ENCODE measurements at places on chromosomes 13 and 19.
A peak's percentile ranks its signal among the peaks of the same experiment; 100 is the strongest.

DNA sequence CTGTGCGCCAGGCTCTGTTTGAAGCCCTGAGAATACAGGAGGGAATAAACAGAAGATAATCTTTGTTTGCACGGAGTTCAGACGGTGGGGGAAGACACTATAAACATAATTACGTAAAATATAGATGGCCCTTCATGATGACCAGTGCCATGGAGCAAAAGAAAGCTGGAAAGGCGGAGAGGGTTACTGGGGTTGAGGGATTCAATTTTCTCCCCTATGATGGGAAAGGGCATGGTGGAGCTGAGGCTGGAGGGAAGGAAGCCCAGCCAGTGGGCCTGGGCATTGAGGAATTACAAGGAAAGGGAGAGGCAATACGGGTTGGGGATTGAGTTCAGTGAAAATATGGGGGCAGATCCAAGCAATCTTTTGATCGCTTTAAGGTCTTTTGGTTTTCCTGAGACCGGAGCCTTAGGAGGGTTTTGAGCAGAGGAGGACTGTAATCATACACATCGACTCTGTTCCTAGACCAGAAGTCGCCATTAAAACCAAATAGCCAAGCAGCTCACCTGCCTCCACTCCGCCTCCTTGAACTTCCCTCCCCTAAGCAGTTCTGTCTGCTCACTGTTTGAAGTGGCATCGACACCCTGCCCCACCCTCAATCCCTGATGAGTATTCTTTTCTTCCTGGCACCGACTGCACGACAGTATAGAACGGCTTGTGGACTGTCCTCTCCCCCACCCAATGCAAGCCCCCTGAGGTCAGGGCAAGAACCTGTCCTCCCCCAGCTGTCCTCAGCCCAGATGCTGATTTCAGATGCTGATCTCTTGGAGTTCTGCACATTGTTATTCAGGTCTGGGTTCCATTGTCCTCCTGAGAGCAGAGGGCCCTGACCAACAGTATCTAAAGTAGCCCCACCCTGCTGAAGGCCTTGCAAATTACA is 813 bp upstream of the ZNF296 start:
- no peak for DNase-seq

DNA sequence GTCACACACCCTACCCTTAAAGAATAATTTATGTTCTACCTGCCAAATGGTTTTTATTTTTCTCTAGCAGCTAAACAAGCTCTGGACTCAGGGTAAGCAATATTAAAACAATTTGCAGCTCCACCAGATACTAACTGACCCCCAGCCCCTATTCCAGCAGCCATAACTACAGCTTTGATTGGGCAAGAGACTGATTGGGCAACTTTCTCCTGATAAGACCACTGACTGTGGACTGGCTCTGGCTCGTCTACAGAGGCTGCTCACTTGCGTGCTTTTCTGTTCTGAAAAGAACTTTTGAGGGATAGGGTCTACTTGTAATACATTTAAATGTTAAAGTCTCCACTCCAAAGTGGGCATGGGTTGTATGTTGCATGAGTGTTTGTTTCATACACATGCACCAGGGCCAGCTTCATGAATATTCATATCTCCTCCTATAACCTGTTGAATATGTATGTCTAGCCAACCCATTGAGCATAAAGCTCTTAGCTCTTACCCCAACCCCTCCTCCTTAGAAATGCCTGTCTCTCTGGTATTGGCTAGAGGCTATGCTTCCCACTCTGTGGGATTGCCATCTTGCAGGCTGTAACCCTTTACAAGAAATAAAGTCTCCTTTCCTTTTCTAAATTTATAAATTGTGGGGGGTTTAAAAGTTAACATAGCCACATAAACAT is 19.9 kb downstream of the OR7A5 start:
- DNase-seq = no peak

DNA sequence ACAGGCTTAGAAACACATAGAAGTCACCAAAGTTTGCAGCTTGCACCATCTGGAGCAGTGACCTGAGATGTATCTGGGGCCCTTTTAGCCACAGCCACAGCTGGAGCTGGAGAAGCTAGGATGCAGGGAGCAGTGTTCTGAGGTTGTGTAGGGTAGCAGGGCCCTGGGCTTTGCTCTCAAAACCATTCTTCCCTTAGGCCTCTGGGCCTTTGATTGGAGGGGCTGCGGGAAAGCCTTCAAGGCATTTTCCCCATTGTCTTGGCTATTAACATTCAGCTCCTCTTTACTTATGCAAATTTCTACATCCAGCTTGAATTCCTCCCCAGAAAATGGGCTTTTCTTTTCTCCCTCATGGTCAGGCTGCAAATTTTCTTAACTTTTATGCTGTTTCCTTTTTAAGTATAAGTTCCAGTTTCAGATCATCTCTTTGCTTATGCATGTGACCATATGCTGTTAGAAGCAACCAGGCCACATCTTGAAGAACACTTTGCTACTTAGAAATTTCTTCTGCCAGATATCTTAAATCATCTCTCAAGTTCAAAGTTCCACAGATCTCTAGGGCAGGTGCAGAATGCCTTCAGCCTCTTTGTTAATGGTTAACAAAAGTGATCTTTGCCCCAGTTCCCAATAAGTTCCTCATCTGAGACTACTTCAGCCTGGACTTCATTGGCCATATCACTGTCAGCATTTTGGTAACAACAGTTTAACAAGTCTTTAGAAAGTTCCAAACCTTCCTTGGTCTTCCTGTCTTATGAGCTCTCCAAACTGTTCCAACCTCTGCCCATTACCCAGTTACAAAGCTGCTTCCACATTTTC is 48.5 kb downstream of the NBEA start:
- DNase-seq = no peak

DNA sequence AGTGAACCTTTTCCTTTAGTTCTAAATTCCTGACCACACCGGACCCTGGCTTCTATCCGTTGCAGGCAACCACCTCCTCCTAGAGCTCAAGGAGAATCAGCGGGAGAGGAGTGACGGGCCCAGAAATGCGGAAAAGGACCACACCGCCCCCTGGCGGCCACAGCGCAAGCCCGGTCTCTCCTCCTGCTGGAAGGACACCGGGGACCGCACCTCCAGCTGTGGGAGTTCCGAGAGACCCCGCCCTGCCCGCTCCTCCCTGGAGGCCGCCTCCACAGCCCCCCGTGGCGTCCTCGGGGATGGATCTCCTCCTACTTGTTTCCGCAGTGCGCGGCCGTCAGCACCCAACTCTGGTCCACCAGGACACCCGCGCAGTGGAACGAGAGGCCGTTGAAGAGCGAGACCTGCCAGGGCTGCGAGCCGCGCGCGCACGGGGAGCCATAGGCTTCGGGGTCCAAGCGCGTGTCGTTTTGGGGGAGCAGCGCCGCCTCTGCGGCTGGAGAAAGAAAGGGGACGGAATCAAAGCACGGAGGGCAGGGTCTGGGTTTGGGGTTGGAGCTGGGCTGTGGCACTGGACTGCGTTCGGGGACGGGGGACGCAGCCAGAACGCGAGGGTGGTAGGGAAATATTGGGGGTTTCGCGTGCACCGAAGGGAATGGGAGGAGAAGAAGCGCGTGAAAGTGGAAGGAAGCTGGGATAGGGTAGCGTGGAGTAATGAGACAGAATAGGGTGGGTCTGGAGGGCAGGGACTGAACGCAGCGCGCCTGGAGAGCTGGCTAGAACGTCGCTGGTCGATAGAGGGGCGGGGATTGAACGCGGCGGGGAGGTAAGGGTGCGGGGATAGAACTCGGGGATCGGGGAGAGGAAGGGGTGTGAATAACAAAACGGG is 2.5 kb downstream of the KLK10 start:
- peak; percentile 69 for DNase-seq

DNA sequence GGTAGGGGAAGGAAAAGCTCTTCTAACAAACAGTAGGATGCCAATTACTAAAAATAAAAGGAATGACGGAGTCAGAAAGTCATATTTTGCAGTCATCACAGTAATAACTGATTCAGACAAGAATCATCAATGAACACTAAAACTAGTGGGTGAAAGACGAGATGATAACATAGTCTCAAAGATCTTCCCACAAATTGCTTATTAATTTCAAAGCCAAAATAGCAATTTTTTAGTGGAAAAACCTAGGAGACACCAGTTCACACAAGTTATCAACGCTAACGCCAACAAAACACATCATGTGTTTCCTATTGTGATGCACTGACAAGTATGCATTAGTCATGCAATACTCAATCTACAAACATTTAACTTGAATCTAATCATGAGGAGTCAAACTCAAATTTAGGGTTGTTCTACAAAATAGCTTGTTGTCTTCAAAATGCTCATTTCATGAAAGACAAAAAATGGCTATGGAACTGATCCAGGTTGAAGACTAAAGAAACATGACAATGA is 18.6 kb downstream of the ZNF233 start:
- DNase-seq = no peak

DNA sequence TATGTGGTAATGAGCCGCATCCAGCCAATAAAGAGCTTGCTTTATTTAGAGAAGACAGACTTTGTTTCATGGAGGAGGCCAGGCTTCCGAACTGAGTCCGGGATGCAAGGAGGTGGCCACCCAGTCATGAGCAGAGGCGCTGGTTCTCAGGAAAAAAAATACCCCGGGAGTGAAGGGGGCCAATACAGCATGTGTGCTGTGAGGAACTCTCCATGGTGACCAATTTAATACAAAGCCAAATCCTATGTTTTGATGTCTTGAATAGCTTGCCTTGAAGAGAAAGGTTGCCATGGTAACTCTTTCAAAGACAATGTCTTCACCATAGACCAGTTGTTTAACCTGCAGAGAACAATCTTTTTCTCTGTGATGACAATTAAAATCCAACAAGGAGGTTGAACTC is 43.4 kb upstream of the PDCD5 start:
- DNase-seq = no peak

DNA sequence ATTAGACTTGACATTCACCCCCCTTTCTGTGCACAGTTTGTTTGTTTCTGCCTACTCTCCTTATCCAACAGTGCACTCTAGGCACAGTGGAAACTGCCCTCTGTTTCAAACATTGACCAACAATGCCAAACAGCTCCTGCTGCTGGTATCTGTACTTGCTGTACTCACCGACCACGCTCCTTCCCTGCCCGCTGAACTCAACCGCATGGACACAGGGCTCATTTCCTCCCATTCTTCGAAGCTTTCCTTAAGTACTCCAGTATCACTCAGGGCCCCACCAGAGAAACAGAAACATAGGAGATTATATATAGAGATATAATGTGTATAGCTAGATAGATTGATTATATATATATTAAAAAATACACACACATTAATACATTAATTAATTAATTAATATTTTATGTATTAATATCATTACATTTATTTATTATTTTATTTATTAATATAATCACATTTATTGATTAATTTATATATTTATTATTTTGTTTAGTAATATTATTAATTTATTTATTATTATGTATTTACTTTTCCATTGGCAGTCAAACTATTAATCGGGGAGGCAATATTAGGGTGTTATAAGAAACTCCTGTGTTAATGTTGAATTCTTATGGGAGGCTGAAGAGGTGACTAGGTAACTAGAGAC is 1528.2 kb downstream of the EFNB2 start:
- DNase-seq = no peak

GRCh38 chr19:15274477-15274876 is 42.2 kb upstream of the EPHX3 start:
- DNase-seq = no peak

GRCh38 chr19:31648347-31648746 is 299.1 kb upstream of the TSHZ3 start:
- no peak for DNase-seq

DNA sequence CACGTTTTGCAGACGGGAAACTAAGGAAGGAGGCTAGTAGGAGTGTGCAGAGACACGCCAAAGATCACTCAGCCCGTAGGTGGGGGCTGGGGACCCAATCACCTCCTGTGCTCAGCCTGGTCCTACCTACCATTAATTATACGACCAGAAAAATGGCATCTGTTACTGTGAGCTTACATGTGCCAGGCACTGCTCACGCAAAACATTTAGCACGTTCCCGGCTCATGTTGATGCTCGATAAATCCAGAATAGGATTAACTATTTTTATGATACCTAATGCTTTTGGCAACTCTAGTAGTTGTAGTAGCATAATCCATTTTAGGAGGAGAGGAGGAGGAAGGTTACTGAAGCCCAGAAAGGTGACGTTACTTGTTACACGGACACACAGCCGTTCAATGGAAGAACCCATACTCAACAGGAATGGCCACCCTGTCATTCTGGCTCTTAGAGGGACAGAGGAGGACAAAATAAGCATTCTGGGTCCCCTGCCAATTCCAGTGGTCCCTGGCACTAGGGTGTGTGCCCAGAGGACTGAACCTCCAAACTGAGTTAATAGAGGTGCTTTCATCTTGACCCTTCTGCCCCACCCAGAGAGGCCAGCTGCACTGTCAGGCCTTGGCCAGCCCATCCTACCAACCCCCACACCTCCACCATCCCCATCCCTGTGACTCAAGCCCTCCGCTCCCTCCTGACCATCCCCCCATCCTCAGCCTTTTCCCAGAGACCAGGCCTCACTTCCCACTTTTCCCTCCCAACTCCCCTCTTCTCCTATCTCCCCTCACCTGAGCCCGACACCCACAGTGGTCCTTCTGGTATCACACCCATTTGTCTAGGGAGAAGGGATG is 5.0 kb upstream of the EML2 start:
- no peak for DNase-seq

DNA sequence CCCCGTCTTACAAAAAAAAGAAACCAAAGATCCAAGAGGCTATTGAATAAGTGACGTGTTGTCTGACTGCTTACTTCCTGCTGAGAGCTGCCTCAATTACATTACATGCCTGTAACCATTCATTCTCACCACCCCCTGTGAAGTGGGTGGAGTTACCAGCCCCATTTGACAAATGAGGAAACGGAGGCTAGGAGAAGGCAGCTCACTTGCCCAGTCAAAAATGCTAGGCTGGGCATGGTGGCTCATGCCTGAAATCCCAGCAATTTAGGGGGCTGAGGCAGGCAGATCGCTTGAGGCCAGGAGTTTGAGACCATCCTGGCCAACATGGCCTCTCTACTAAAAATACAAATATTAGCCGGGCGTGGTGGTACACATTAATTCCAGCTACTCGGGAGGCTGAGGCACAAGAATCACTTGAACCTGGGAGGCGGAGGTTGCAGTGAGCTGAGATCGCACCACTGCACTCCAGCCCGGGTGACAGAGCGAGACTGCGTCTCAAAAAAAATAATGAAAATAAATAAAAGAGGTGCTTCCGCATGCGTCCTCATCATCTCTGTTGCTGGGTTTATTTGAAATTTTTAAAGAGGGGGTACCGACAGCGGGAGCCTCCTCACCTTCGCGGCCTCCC is 499 bp downstream of the LSM7 start:
- DNase-seq = peak; percentile 47

DNA sequence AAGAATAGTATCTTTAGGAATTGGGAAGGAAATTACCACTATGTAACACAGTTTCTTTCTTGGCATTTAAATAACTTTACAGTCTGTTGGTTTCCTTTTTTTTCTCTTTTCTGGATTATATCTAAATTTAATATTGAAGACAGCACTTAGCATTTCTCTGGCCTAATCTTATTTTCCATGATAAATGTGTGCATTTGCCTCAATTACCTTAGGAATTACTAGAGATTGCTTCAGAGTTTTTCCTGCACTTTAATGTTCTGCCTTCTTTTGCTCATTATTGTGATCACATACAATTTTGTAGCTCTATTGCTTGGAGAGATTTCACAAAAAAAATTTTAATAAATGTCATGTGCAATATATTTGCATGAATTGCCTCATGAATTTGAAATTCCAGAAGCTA is 25.1 kb downstream of the DCT start:
- no peak for DNase-seq

GRCh38 chr13:53250977-53251376 is 222.4 kb downstream of the OLFM4 start:
- no peak for DNase-seq

GRCh38 chr19:45897261-45897812 is 5.1 kb downstream of the MYPOP start:
- no peak for DNase-seq

Data from stimulated activated CD4-positive, alpha-beta T cell treated with anti-CD3 and anti-CD28 coated beads, Interleukin-12 subunit alpha, Interleukin-12 subunit beta, amount 100 ng/mL, for 4 hours (primary cell).